ENCODE measurements at places on chromosomes 3 and 15.
A peak's percentile ranks its signal among the peaks of the same experiment; 100 is the strongest.

GRCh38 chr3:40255532-40255931 lies 54.0 kb upstream of the EIF1B start:
- DNase-seq: no peak

DNA sequence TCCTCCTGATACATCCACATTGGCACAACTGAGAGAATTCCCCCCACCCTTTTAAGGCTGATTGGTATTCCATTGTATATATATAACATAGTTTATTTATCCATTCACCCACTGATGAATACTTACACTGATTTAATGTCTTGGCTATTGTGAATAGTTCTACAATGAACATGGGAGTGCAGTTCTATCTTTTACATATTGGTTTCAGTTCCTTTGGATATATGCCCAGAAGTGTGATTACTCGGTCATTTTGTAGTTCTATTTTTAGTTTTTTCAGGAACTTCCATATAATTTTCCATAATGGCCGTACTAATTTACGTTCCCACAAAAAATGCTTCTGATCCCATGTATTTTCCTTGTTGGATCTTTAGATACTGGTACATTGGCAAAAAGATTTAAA lies 135.3 kb downstream of the FMN1 start:
- no peak for DNase-seq

DNA sequence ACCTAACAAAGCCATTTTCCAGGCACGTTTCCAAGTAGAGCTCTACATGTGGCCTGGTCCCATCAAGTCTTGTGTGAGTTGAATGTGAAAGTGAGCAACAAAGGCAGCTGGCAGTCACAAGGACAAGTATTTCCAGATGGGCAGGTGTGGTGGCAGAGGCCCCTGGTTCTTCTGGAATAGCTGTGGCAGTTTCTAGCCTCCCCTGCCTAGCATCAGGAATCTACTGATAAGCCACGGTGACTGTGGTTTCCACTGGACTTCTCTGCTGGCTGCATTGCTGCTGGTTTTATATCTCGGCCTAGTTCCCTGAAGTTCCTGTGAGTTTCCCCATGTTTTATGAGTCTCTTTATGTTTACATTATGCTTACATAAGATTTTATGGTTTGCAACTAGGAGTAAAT lies 117.7 kb downstream of the GOLIM4 start:
- peak; percentile 2 for DNase-seq

DNA sequence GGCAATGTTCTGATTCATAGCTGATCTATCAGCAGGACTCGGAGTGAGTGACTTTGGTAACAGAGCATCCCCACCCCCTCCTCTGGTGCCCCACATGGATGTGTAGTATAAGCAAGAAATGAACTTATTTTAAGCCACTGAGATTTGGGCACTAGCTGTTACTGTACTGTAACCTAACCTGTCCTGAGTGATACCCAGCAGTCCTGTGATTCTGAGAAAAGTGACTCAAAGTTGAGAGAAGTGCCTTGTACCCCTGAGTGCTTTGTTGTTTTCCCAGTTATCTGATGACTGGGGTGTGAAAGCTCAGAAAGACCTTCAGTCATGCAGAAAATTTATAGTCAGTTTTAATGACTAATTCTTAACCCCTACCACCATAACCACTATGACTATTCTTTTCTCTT lies 439.9 kb upstream of the RBMS3 start:
- no peak for DNase-seq

- DNase-seq: no peak
These were observed 39.6 kb downstream of the METTL6 start for GRCh38 chr3:15387735-15388134.

DNA sequence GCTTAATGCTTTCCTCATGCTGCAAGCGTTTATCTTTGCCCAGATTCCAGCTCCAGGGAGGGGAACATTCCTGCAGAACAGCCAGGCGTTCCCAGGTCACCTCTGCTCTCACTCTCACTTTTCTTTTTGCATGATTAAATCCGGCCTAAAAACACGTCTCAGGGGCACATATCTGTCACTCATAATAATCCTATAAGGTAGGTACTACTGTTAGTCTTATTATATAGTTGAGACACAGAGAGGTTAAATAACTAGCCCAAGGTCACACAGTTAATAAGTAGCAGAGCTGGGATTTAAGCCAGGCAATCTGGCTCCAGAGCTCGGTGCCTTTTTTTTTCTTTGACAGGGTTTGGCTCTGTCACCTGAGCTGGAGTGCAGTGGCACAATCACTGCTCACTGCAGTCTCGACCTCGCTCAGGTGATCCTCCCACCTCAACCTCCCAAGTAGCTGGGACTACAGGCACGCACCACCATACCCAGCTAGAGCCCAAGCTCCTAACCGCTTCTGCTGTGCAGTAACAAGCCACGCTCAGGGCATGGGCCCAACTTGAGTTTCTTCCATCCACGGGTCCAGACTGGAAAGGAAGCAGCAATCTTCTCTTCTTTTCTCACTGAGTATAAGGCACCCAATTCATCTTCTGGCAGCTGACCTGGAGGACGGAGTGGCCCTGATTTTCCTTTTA lies 96.5 kb downstream of the LIPC start:
- peak; percentile 56 for DNase-seq

- DNase-seq: no peak
These were observed 13.9 kb downstream of the EOMES start for GRCh38 chr3:27708250-27708649.

- no peak for DNase-seq
These were observed 45.9 kb upstream of the MEX3B start for GRCh38 chr15:82091636-82092140.

- DNase-seq: no peak
These were observed 43.8 kb downstream of the WWTR1 start for GRCh38 chr3:149613988-149614387.

- no peak for DNase-seq
These were observed 85.6 kb upstream of the PDZRN3 start for GRCh38 chr3:73710340-73710739.

DNA sequence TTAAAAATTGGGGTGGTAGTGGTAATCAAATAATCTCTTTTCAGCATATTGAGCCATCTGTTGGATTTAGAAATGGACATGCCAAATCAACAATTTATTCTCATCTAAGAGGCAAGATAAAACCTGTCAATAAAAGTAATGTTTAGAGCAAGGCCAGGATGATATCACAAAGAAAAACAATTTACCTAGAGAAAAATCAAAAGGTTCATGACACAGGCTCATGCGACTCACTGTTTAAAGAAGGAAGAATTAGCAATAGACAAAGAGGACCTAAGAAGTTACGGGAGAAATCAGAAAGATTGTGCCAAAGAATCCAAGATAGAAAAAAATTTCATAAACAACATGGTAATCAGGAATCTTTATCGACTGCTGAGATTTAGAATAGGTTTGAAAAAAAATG lies 868.5 kb upstream of the GBE1 start:
- DNase-seq: no peak

DNA sequence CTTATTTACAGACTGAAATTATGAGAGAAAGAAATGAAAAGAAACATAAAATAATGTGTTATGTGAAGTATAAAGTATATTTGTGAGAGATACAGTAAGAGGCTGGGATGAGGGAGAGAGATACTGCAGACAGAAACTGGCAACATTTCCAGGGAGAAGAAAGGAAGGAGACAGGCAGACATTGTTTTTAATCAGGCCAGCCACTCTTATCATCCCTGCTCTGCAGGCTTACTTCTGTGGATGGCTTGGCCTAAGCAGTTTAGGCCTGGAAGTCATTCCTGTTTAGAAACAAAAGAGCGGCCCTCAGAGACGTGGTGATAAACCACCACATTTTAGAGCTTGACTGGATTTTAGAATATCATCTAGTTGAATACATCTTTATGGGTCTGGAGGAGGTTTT lies 12.4 kb downstream of the PCCB start:
- DNase-seq: no peak

DNA sequence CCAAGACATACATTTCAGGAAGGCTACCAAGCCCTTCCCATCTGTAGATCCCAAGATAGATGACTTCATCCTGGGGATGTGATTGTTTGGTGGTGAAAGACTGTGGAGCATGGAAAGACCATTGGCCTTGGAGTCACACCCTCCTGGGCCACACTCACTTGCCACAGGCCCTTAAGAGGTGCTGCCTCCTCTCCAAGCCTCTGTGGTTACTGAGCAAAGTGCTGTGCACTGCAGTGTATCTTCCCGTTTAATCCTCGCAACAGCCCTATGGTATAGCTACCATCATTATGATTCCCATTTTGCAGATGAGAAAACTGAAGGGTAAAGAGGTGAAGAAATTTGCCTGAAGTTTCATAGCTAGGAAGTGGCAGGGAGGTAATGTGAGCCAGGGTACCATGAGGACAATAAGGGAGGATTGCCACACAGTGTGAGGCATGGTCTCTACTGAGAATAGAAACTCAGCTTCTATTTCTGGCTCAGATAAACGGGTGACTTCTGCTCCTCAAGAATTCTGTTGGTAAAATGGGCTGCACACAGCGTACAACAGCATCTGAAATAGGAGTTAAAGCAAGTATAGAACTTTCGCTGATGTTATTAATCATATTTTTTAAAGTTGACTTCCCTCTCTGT lies 23.9 kb upstream of the RHO start:
- no peak for DNase-seq

GRCh38 chr15:36753173-36753572 lies 173.7 kb downstream of the CDIN1 start:
- DNase-seq: no peak

DNA sequence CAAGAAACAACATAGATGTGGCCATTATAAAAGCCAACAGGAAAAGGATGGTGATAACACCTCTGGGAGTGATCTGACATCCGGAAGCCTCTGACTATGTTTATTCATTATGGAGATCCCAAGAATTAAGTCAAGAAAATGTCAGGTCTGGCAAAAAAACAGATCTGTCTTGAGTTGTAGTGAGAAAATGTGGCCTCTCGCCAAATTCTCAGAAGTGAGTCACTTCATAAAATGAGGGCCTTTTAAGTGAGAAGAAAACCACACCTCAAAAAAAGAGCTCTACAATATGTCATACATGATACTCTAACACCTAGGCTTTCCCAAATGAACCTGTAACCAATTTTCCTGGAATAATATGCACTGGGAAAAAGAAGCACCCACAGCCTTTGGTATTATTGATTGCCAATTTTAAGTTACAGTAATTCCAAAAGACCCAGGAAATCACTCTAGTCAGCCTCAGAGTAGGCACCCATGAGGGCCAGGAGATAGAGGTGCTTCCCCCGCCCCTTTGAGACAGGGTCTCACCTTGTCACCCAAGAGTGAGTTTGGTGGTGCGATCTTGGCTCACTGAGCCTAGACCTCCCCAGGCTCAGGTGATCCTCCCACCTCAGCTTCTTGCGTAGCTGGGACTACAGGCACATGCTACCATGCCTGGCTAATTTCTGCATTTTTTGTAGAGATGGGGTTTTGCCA lies 38.0 kb downstream of the CCR3 start:
- peak; percentile 9 for DNase-seq

DNA sequence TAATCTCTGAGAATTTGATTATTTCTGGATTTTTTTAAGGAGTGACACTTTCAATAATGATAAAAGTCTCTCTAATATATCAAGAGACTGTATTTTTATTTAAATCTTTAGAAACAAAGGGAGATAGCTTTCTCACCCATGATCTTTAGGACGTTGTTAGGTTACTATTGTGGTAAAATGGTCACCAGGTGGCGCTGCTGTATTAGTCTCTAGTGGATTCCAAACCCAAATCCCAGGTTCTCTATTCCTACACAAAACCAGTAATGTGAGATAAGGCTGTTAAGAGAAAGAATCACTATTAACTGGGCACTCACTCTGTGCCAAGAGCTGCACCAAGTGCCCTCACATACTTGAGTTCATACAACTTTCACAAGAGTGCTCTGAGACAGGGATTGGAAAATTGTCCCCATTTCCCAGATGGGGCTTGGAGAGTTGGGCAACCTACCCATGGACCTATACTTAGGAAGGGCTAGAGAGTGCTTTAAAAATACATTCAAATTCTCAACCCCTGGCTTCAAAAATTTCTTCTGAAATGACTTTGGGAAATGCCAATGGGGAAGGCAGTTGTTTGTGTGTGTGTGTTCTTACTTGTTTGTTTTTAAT lies 593.4 kb upstream of the TGFBR2 start:
- peak; percentile 70 for DNase-seq

DNA sequence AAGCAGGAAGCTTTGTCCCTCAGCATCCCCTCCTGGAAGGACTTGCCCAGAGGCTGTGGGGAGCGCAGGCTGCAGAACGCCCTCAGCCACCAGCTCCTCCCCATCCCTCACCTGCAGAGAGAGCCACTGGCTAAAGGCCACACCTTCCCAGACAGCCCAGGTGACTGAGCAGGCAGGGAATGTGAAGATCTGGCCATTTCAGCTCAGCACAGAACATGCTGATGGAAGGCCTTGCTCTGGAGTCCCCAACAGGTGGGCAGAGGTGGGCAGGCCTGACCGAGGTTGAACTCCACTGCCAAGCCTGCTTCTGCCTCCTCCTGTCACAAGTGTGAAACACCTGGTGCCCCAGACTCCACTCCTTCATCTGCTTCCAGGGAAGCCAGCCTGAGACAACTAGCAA lies 50.7 kb upstream of the SEC61A1 start:
- peak; percentile 13 for DNase-seq

GRCh38 chr3:111151438-111151837 lies 79.8 kb downstream of the NECTIN3 start:
- DNase-seq: peak; percentile 67

GRCh38 chr3:184740509-184741258 lies 28.8 kb upstream of the MAGEF1 start:
- no peak for DNase-seq

GRCh38 chr15:63610209-63610841 lies 13.1 kb downstream of the FBXL22 start:
- DNase-seq: peak; percentile 68

- no peak for DNase-seq
These were observed 4.3 kb upstream of the SCG3 start for GRCh38 chr15:51677021-51677420.

DNA sequence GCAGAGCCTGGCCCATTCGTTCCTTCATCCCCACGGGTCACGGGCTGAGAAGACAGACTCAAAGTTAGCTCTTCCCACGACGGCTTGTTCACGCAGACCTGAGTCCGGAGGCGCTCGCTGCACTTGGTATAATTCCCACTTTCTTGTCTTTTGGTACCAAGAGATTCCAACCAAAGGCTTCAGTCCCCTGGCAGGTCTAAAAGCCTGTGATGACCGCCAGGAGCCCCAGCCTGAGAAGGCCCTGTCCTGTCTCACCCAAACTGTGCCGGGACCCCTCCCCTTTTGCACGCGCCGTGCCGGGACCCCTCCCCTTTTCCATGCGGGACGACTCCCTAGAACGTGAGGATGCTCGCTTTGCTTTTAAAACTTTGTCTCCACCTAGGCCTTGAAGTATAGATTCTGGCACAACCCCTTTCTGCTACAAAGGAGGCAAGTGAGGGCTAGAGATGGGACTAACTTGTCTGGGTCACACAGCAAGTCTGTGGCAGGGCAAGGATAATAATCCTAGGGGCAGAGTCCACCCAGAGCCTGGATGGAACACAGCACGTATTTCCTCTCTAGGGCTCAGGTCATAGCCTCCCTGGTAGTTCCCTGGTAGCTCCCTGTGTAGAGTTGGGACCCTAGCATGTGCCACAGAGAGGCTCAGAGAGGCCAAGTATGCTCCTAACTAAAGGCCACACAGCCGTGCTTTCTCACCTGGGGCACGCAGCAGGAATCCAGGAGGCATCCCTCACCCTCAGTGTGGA lies 211.3 kb downstream of the XXYLT1 start:
- no peak for DNase-seq

GRCh38 chr15:88108991-88109390 lies 147.5 kb downstream of the NTRK3 start:
- no peak for DNase-seq

- no peak for DNase-seq
These were observed 4.5 kb upstream of the RPSA start for GRCh38 chr3:39401983-39402382.

- no peak for DNase-seq
These were observed 94.6 kb upstream of the SNTN start for GRCh38 chr3:63557912-63558311.
